ENCODE measurements at places on chromosomes 13 and 19.
A peak's percentile ranks its signal among the peaks of the same experiment; 100 is the strongest.

DNA sequence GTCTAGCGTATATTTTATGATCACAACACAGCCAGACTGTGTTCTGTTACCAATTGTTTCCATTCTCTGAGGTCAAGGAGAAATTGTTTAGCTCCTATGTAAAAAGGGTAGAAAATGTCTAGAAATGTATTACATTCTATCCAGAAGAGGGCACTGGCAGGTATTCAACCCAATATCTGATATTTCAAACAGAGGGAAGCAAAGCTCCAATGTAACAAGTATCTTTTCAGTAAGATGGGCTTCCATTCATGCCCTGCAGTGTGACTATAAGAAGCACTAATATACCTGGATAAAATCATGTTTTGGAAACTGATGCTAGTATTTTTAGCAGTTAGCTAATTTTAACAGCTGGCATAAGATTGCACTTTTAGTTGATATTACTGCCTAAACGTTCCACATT lies 312.7 kb downstream of the FGF14 start:
- peak; percentile 10 for DNase-seq

- DNase-seq = no peak
Observed at GRCh38 chr13:98834254-98834960, 81.9 kb upstream of the SLC15A1 start.

DNA sequence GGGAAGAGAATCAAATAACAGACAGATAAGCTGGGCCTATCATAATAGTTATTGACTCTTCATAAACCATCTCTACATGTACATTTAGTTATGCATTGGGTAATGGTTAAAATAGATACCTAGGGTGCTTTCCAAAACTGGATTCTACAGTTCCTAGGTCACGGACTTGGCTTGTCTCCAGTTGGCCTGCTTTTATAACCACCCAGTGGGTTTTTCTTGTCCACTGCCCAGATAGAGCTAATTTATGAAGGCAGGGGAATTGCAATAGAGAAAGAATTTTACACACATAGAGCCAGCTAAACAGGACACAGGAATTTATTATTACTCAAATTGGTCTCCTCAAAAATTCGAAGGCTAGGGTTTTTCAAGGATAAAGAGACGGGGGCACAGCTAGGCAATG lies 97.3 kb downstream of the FAM216B start:
- peak; percentile 46 for DNase-seq

- DNase-seq = no peak
Observed at GRCh38 chr13:40981949-40982348, 37.2 kb downstream of the ELF1 start.

GRCh38 chr13:108980237-108980636 lies 350.8 kb downstream of the MYO16 start:
- no peak for DNase-seq

GRCh38 chr13:78215458-78216108 lies 297.0 kb upstream of the EDNRB start:
- no peak for DNase-seq

- no peak for DNase-seq
Observed at GRCh38 chr13:79496188-79496587, 15.2 kb downstream of the NDFIP2 start.

DNA sequence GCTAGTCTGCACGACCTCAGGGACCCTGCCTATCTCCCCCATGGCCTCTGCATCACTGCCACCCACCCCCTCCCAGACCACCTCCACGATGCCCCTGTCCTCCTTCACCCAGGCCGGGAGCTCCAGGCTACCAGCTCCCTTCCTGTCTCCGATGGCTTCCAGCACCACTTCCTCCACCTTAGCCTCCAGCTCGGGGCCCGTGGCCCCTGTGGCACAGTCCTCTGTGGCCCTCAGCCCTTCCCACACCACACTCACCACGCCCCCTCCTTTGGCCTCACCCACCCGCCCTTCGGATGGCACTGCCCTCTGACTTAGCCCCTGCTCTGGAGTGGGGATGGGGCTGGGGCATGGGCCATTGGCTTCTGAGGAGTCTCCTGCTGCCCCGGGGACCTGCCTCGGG lies 7.2 kb downstream of the PALM3 start:
- no peak for DNase-seq

GRCh38 chr13:78598966-78599644 lies 4.2 kb downstream of the POU4F1 start:
- no peak for DNase-seq

GRCh38 chr13:112101360-112101930 lies 34.5 kb downstream of the SOX1 start:
- no peak for DNase-seq

DNA sequence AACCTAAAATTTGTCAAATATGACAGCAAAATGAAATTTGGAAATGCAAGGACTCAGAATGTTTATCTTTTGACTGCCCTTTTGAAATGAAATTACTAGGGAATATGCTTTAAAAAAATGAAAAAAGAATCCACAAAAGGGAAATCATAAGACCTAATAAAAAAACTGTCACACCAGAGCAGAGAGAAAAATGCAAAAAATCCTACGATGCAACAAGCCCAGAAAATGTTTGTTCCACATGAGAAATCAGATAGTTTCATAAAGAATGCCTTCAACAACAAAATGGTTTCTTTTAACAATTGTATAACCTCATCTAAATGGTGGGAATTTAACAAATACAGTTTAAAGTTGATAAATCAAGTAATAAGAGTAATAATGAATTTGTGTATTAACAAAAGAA lies 8.0 kb downstream of the LPAR6 start:
- no peak for DNase-seq

GRCh38 chr13:80180740-80181355 lies 160.1 kb downstream of the SPRY2 start:
- DNase-seq = no peak

DNA sequence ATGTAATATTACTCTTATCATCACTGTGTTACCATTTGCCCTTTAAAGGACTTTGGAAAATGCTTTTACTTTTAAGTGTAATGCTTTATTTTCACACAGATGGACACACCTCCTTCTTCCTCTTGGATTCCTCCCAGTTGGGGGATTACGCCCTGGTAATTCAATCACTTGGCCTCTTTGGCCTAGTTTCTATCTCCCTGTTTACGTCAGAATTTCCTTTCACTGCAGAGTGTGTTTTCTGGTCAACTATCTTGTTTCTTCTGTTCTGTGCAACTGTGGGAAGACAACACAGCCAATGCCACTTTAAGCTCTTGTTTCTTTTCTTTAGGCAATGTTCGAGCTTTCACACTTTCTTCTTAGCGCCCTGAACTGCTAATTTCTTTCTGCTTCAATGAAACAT lies 257.3 kb upstream of the MAB21L1 start:
- peak; percentile 76 for DNase-seq

DNA sequence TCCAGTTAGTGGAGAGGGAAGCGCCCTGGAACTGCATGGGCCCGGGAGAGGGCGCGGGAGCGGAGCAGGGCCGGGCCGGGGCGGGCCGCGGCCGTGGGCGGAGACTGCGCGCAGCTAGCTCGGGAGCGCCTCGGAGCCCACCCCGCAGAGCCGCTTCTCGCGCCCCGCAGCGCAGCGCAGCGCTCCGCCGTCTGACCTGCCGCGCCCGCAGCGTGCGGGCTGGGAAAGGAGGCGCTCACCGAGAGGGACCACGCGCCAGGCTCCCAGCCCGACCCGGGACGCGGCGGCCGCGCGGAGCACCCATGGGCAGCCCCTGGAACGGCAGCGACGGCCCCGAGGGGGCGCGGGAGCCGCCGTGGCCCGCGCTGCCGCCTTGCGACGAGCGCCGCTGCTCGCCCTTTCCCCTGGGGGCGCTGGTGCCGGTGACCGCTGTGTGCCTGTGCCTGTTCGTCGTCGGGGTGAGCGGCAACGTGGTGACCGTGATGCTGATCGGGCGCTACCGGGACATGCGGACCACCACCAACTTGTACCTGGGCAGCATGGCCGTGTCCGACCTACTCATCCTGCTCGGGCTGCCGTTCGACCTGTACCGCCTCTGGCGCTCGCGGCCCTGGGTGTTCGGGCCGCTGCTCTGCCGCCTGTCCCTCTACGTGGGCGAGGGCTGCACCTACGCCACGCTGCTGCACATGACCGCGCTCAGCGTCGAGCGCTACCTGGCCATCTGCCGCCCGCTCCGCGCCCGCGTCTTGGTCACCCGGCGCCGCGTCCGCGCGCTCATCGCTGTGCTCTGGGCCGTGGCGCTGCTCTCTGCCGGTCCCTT lies at the start of gene MLNR:
MLNR (plus strand) TSS at position 303 of the 820 bp plus-strand sequence; CDS start at position 303, 0 bp downstream.
- DNase-seq = peak; percentile 32

- DNase-seq = no peak
Observed at GRCh38 chr19:51251468-51251820, 564 bp downstream of the SIGLECL1 start.

DNA sequence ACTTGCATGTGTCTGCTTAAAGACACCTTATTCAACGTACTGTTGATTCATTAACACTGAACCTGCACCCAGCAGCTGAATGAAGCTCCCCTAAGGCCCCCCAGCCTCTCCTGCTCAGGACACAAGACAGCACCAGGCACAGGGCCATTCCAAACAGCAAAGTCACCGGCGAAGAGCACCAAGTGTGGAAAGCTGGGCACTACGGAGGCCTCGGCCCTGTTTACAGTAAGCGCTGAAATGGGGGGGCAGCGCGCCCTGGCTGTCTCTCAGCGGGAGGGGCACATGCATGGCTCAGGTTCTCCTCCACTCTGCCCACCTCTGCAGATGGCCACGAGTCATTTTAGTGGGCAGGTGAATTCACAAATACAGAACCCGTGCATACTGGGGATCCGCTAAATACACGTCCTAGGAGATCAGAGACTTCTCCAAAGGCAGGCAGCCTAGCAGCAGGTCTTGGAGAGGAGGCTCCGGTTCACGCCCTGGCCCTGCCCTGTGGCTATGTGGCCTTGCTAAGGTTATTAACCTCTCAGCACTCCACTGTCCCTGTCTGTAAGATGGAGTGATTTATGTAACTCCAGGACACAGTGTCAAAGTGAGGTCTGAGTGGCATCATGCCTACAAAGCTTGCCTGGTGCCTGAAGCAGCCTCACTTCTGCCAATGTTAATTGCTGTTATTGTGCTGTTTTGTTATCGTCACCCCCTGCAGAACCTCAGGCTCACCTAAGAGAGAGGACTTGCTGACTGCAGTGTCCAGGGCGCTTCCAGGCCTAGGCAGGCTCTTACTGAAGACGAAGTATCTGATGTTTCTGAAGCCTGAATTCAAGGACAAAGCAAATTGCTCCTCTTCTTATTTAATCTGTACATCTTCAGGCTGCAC lies 207.4 kb upstream of the SOX1 start:
- no peak for DNase-seq

- peak; percentile 82 for DNase-seq
Observed at GRCh38 chr19:1935484-1936208, 5.3 kb upstream of the CSNK1G2 start.

- DNase-seq = peak; percentile 77
Observed at GRCh38 chr19:2274931-2275535, 6.9 kb downstream of the PEAK3 start.

- DNase-seq = no peak
Observed at GRCh38 chr13:50376895-50377575, 361.8 kb downstream of the KCNRG start.

DNA sequence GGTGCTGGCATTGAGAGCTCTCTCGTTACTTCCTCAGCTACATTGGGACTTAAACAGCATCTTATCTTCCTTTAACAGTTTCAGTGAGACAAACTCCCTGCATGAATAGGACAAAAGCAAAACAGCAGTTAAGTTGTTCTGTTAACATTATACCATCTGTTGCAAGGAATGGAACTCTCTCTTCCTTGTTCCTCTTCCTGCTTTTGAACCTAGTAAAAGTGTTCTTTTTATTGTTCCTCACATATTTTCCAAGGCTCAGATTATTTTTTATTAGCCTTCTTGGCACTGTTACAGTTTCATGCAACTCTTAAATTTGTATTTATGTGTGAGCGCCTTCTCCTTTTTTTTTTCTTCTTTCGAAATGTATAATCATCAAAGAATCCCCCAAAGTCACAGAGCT lies 202.6 kb upstream of the UFM1 start:
- no peak for DNase-seq

DNA sequence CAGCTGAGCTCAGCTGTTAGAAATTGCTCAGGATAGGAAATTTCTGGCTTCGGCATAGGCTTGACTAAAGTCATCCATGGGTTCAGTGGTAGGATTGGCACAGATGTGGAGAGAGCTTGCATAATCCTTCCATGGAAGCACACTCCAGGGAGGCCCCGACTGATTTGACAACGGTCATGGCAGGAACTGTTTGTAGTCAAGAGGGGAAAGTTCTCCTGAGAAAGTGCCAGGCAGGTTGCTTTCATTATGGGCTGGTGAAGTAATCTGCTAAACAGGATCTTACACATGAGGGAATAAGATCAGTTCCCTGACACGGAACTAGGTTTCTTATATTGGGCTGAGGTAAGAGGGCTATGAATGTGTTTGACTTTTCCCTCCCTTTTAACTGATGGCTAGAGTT lies 120.1 kb downstream of the RGCC start:
- peak; percentile 69 for DNase-seq

DNA sequence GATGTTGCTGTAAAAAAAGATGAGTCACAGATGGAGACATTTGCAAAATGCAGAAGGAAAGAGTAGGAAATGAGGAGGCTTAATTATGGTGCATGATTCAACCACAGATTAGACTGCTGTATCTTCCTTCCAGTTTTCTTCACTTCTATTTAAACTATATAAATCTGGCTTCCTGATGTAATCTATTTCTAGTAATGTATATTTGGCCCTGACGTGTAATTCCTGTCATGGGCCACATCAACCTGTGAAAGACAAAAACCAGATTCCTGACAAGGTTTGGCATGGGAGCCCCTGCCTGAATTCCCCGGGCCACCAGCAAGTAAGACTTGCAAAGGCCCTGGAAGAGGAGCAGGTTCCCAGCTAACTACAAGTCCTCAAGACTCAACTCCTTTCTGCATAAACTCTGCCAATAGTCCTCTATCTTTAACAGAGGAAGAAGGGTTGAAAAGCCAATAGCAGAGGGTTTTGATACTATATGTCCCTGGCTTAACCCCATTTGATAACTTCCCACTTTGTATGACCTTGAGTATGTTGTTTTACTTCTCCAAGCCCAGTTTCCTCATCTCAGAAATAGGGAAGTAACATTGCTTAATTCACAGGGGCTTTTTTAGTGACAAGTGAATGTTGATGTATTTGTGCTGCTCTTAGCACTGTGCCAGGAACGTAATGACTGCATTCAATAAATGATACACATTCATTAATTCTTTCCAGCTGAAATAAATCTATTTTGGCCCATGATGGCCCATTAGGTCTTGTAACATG lies 172.7 kb downstream of the SPRY2 start:
- peak; percentile 17 for DNase-seq

DNA sequence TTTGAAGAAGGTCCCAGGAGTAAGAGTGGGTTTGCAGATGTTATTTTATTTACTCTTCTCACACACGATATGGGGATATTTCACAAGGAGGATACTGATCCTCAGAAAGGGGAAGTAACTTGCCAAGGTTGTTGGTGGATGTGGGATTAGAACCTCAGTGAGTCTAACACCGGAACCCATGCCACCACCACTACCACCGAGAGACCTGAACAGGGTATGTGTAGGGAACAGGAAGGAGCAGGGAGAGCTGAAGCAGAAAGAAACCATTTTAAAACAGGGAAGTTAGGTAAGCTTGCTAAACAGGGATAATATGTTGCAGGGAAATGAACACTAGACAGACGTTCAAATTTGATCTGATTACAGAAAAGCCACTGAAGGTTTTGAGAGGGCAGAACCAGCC lies 11.6 kb upstream of the CEACAM3 start:
- no peak for DNase-seq

DNA sequence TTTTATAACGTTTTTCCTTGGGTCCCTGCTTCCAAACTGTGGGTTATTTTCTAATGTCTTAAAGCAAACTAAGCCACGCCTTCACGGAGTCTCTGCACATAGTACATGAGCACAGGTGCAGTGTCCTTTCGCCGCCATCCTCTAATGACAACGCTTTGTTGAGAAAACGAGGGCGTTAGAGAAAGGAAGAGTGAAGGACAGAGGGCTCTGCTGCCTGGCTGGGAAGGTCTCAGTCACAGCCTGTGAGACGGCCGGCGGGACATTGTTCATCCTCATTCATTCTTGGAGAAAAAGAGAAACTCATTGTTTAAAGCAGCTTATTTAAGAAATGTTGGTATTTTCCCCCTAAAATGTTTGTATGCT lies 9.5 kb downstream of the IL17D start:
- peak; percentile 7 for DNase-seq

Data from cardiac fibroblast (primary cell).